ENCODE measurements at places on chromosomes 2 and 18. TPM values are rescaled to one million over a fixed set of nuclear protein-coding genes. Genes with fewer than 3 reads are reported as not detected.

GRCh38 chr18:48479531-48479930 is 59.3 kb upstream of the CTIF start:
- no peak overlapping the region for H3K4me3 ChIP-seq
- H3K27ac ChIP-seq, result no peak overlapping the region
- no peaks in the 10 kb centered on the region for H3K36me3 ChIP-seq
- H3K27me3 ChIP-seq, result peaks cover 17% of the 10 kb centered on the region

GRCh38 chr2:83191316-83191715 is 1267.8 kb downstream of the SUCLG1 start:
- H3K36me3 ChIP-seq, result no peaks in the 10 kb centered on the region
- no peaks in the 10 kb centered on the region for H3K4me1 ChIP-seq
- no peak overlapping the region for H3K27ac ChIP-seq
- no peak for DNase-seq
- no peaks in the 10 kb centered on the region for H3K27me3 ChIP-seq
- H3K4me3 ChIP-seq, result no peak overlapping the region

GRCh38 chr18:6569813-6570212 is 155.1 kb upstream of the L3MBTL4 start:
- H3K4me1 ChIP-seq, result no peaks in the 10 kb centered on the region
- no peak overlapping the region for H3K4me3 ChIP-seq
- H3K27ac ChIP-seq, result no peak overlapping the region
- no peaks in the 10 kb centered on the region for H3K27me3 ChIP-seq
- no peak for DNase-seq

DNA sequence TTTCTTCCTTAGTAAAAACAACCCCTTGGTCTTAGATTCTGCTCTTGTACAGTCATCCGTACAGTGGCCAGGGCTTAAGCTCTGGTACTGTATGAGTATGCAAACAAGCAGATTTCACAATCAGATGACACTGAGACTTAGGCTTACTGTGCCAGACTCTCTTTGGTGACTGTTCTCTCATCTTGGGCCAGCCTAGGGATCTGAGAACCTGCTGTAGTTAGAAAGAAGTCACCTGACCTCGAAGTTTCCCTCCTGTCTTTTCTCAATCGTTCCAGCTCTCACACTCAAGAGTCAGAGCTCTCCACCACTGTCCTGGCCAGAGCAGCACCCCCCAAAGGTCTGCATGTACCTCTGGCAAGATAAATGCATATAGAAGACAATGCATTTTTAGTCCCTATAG is 63.2 kb downstream of the ZEB2 start:
- no peak overlapping the region for H3K27ac ChIP-seq
- DNase-seq, result peak; percentile 31
- no peaks in the 10 kb centered on the region for H3K36me3 ChIP-seq
- no peak overlapping the region for H3K4me3 ChIP-seq

DNA sequence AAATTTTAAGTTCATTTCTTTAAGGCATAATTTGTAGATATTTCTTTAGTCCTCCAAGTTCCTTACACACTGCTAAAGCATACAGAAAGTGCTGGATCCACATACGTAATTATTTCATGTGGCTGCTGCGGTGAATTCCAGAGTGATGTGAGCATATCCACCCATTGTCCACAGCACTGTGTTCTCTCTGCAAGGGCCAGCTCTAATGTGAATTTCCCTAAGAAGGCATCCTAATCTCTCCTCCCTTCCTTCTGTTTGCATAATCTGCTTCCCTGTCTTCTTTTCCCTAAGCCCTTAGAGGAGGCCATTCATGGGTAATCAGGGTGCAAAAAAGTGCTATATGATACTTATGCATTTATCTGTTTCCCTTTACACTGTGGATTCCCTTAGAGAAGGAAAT is 57.2 kb downstream of the COBLL1 start:
- H3K27me3 ChIP-seq, result no peaks in the 10 kb centered on the region
- H3K36me3 ChIP-seq, result no peaks in the 10 kb centered on the region
- H3K27ac ChIP-seq, result no peak overlapping the region

DNA sequence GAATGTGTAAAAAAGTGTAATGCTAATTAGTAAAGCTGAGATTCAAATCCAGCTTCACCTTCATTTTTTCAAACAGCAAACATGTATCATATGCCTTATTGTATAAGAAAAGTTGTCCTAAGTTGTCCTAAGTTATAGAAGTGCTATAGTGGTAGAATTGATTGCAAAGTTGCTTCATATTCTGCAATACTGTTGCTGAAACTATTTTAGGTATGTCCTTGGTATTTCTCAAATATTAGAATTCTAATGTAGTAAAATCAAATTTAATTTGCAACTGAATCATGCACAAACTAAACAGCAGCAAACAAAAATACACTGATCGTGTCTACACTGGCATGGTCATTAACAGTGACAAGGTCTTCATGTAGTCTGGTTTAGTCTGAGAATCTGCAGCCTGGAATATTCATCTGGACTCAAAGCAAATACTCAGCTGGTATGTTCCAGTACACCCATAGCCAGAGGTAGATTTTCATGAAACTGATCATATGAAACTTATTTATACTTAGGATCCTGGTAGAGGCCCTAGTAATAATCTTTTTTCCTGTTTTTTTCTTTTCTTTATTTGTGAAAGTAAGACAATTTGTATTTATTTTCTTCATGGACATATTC is 555.6 kb upstream of the ZEB2 start:
- DNase-seq, result no peak
- no peak overlapping the region for H3K4me3 ChIP-seq
- no peaks in the 10 kb centered on the region for H3K4me1 ChIP-seq
- no peak overlapping the region for H3K27ac ChIP-seq
- no peaks in the 10 kb centered on the region for H3K27me3 ChIP-seq
- no peaks in the 10 kb centered on the region for H3K36me3 ChIP-seq

GRCh38 chr2:62119311-62119974 is 76.5 kb upstream of the B3GNT2 start:
- H3K36me3 ChIP-seq, result no peaks in the 10 kb centered on the region
- H3K27ac ChIP-seq, result no peak overlapping the region
- H3K4me1 ChIP-seq, result no peaks in the 10 kb centered on the region

- no peak for DNase-seq
- H3K4me3 ChIP-seq, result no peak overlapping the region
- no peak overlapping the region for H3K27ac ChIP-seq
- H3K4me1 ChIP-seq, result no peaks in the 10 kb centered on the region
Observed at GRCh38 chr2:185835974-185836373, 97.4 kb downstream of the FSIP2 start.

DNA sequence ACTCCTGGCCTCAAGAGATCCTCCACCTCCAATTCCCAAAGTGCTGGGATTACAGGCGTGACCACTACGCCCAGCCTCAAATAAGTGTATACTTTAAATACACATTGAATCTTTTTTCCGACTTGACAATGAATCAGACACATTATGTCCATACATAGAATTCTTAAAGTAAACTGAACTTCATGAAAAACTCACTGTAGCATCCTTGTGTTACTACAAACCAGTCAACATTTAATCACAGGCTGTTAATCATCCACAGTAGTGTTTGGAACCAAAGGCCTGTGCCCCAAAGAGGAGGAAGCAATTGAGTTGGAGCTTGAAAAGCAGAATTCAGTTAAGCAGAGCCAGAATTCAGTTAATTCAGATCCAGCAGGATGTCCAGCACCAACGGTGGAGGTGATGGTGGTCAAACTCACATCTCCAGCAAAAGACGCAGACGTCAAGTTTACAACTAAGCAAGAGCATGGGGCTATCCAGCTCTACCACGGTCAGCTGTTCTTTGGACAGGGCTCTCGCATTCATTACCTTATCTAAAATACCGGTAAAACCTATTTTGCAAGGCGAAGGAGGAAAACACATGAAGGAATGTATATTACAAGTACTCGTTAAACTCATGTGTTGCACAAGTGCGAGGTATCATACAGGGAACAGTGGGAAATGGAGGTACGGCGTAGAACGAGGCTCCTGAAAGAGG is 1.2 kb downstream of the SLC39A6 start:
- no peaks in the 10 kb centered on the region for H3K27me3 ChIP-seq
- peaks cover 54% of the 10 kb centered on the region for H3K4me1 ChIP-seq
- no peak for DNase-seq

GRCh38 chr2:150136893-150137292 is 350.6 kb downstream of the RND3 start:
- no peak overlapping the region for H3K4me3 ChIP-seq
- H3K27me3 ChIP-seq, result no peaks in the 10 kb centered on the region
- no peaks in the 10 kb centered on the region for H3K36me3 ChIP-seq
- no peak overlapping the region for H3K27ac ChIP-seq
- no peak for DNase-seq

GRCh38 chr2:235545339-235546150 is 51.7 kb downstream of the AGAP1 start:
- H3K4me1 ChIP-seq, result no peaks in the 10 kb centered on the region
- DNase-seq, result no peak
- no peak overlapping the region for H3K27ac ChIP-seq
- no peak overlapping the region for H3K4me3 ChIP-seq
- H3K36me3 ChIP-seq, result no peaks in the 10 kb centered on the region

DNA sequence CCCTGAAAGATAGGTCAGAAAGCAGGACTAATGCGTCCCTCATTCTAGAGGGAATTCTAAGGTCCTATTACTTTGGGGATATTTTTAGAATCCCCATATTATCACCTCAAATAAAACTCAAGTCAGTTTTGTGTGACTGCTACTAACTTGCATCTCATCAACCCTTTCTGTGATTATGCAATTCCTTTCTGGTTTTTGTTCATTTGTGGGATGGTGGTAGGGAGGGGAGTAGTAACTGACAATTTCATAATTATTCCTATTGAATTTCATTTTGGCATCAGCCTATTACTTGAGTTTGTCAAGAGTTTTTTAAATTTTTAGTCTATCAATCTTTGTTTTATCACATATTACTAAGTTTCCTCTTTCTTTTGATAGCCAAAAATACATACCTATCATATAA is 28.4 kb upstream of the TANK start:
- no peaks in the 10 kb centered on the region for H3K27me3 ChIP-seq
- H3K27ac ChIP-seq, result no peak overlapping the region
- H3K4me1 ChIP-seq, result peaks cover 32% of the 10 kb centered on the region
- no peak overlapping the region for H3K4me3 ChIP-seq
- DNase-seq, result no peak
- H3K36me3 ChIP-seq, result peaks cover 4% of the 10 kb centered on the region

- no peak overlapping the region for H3K27ac ChIP-seq
- DNase-seq, result no peak
- no peak overlapping the region for H3K4me3 ChIP-seq
Observed at GRCh38 chr2:17196380-17196779, 321.9 kb downstream of the RAD51AP2 start.

GRCh38 chr2:103174711-103175110 is 412.9 kb downstream of the TMEM182 start:
- no peaks in the 10 kb centered on the region for H3K36me3 ChIP-seq
- no peak overlapping the region for H3K4me3 ChIP-seq
- H3K27me3 ChIP-seq, result no peaks in the 10 kb centered on the region
- no peak overlapping the region for H3K27ac ChIP-seq

- H3K4me1 ChIP-seq, result no peaks in the 10 kb centered on the region
- H3K27me3 ChIP-seq, result peaks cover 1% of the 10 kb centered on the region
- no peak for DNase-seq
Observed at GRCh38 chr2:127611076-127611925, 34.7 kb upstream of the GPR17 start.

GRCh38 chr2:167862782-167863181 is 384.6 kb downstream of the STK39 start:
- peaks cover 12% of the 10 kb centered on the region for H3K4me1 ChIP-seq
- H3K27me3 ChIP-seq, result peaks cover 2% of the 10 kb centered on the region
- no peaks in the 10 kb centered on the region for H3K36me3 ChIP-seq
- no peak overlapping the region for H3K27ac ChIP-seq
- no peak overlapping the region for H3K4me3 ChIP-seq
- DNase-seq, result peak; percentile 25

DNA sequence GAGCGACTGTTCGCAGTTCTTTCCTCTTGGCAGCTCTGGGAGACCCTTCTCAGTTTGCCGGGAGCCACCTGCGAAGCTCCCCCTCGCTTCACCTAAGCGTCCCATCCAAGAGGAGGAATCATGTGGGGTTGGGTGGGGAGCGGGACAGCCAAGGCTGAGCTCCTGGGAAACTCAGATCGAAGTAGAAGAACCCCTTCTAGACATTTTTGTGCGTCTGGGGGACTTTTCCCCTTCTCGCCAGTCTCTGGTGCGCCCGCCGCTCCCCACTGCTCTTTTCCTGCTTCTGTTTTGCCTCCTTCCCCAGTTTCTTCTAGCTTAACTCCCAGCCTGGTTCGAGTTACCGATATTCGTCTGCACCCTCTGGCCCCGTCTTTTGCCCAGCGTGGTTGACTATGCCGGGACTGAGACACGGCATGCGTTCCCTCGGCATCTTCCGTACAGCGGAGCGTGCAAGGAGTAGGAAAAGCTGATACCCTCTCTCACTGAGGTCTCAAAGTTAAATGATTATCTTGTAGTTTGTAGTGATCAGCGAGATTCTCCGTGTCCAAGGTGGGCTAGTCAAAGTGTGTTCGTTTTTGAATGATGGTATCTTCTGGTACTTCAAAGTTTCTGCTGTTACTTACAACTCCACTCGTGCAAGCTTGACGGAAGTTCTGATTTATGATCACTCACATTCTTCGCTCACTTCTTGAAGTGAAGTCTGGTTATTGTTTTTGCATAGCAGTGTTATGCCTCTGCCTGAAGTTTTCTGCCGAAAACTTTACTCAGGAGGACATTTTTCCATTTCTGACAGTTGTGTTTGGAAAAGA is 664 bp downstream of the CAMKMT start:
- peak; percentile 55 for DNase-seq
- H3K27ac ChIP-seq, result peak overlapping the region; percentile 99
- H3K27me3 ChIP-seq, result no peaks in the 10 kb centered on the region
- H3K4me1 ChIP-seq, result peaks cover 47% of the 10 kb centered on the region

DNA sequence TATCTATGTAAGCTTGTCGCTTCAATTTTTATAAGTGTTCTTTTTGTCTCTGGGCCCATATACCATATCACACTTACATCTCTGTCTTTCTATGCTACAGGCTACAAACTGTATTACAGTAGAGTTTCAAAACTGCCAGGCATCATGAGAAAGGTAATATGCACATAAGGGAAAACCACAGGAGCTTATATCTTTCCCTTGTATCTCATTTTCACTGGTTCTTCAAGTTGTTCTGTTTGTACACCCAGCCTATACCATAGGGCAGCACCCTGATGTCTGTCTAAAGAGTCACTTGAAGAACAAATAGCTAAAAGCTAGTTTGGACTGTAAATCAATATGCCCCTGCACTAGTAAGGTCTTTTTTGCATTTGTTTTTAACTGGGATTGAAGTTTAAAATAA is 366.7 kb downstream of the FIGN start:
- no peak for DNase-seq
- no peak overlapping the region for H3K4me3 ChIP-seq
- no peaks in the 10 kb centered on the region for H3K27me3 ChIP-seq
- H3K27ac ChIP-seq, result no peak overlapping the region
- H3K4me1 ChIP-seq, result no peaks in the 10 kb centered on the region
- no peaks in the 10 kb centered on the region for H3K36me3 ChIP-seq

ANAPC1 gene
- total RNA-seq, result 88.8 TPM

NRBP1 gene
- 82.7 TPM for total RNA-seq

TLX2 gene
- 0.52 TPM for total RNA-seq

C2orf78 gene
- not detected for total RNA-seq

PLB1 gene
- total RNA-seq, result 0.64 TPM

NAGK gene
- total RNA-seq, result 47.5 TPM

PTPRN gene
- not detected for total RNA-seq

CKAP2L gene
- total RNA-seq, result 42.1 TPM

TCF23 gene
- total RNA-seq, result not detected

RAPGEF4 gene
- total RNA-seq, result not detected
